CMK (cell line): ENCODE measurements at places on chromosomes 2 and 18.

DNA sequence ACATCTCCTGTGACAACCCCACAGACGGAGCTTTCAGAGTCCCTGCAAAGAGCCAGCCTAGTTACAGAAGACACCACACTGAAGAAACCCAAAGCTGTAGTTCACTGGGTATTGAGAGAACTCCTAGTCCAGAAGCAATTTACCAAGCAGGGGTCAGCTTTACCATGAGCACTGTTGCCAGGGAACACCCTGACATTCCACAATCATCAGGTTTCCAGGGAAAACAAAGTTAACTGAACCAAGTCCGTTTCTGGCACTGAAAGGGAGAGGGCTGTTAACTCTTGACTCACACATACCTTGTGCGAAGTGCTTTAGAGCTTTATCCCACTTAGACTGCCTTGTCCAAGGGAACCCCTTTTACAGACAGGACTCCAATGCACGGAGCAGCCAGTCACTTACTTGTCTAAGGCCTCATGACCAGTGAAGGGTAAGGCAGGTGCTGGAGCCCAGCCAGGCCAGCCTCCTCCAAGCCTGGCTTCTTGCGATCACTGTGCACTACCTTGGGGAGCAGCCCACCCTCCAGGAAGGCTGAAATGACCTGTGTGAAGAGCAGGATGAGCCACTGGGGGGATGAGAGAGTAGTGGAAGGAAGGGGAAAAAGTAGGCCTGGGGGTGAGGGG, 53.9 kb downstream of the REEP1 start:
- DNase-seq = no peak

GRCh38 chr2:200913654-200914053, 24.5 kb downstream of the NIF3L1 start:
- DNase-seq = no peak

- no peak for DNase-seq
Measured at GRCh38 chr2:43553341-43553855, 42.4 kb downstream of the THADA start.

GRCh38 chr2:188725746-188726360, 248.3 kb upstream of the COL3A1 start:
- DNase-seq = no peak

- no peak for DNase-seq
Measured at GRCh38 chr18:44036501-44036900, 644.2 kb upstream of the SETBP1 start.
